ENCODE measurements at places on chromosomes 7 and 10.

GRCh38 chr7:137169282-137169698, 174.2 kb downstream of the PTN start:
- peak; percentile 59 for DNase-seq

DNA sequence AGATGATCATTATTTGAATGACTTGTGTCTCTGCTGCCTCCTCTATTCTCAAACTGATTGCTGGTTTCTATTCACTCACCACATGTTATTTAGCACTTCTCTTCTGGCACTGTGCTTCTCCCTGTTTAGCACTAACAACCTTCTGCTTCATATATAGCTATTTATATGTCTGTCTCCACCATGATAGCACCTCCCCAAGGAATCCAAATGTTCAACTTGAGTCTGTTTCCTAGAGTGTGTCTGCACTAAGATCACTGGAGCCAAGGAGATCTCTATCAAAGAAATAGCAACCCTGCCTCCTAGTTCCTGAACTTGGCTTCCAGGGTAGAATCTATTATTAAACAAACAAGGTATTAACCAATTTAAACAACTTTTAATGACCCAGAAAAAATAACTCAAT, 104.5 kb downstream of the CYP26A1 start:
- no peak for DNase-seq

- DNase-seq = peak; percentile 14
Observed at GRCh38 chr7:74617180-74617744, 40.3 kb upstream of the GTF2I start.

- DNase-seq = peak; percentile 56
Observed at GRCh38 chr10:126387041-126387921, 996 bp downstream of the ADAM12 start.

DNA sequence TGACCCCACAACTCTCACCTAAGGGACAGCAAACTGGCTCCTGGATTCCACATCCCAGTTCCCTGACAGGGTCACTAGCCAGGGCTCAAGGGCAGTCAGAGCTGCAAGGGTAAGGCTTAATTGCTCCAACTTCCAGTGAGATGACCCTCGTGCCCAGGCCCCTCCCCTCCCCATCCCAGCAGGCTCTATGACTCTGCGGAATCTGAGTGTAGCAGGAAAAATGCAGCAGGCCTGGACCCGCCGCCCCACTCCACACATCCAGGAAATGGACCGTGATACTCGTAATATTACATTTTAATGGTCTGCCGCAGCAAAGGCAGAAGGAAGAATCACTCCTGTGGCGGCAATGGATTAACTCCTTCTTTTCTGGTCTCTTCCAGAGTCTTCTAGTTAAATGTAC, 91.7 kb upstream of the CHST15 start:
- DNase-seq = no peak

- peak; percentile 93 for DNase-seq
Observed at GRCh38 chr7:100489824-100490223, 6.1 kb downstream of the NYAP1 start.

- no peak for DNase-seq
Observed at GRCh38 chr7:80881351-80881900, 37.4 kb downstream of the SEMA3C start.

DNA sequence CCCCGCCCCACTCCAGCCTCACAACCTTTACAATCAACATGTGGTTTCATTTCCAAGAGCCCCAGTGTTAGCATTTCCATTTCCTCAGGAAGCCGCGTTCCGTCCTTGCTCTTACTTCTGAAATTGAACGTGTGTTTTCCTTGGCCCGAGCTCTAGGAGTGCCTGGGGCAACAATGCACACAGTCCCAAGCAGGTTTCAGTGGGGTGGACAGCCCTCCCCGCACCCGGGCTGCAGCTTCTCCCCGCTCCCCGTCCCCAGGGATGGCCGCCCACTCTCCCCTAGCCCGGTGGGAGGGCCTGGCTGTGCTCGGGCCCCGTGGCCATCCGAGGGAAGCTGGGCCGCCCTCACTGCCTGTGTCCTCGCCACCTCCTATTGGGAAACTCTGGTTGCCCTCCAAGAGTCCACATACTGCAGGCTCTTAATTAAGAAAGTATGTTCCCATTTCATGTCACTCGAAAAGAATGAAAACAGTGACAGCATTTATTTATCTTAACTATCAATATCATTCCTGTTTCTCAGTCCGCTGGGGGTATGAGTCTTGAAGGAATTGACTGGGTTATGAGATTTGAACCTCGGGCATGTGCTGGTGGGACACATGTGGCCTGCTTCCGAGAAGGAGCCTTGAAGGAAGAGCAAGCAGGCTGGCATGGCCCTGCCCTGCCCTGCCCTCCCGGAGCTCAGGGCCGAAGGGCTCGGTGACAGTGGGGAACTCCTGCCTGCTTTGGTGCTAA, 163.8 kb downstream of the GRK5 start:
- no peak for DNase-seq

All from nucleus accumbens (tissue), 56 donors.